Psoas muscle (tissue), 8 donors: ENCODE measurements at places on chromosomes 1 and 21. TPM values are rescaled to one million over a fixed set of nuclear protein-coding genes. Genes with fewer than 3 reads are reported as not detected.
A peak's percentile ranks its signal among the peaks of the same experiment; 100 is the strongest.

DNA sequence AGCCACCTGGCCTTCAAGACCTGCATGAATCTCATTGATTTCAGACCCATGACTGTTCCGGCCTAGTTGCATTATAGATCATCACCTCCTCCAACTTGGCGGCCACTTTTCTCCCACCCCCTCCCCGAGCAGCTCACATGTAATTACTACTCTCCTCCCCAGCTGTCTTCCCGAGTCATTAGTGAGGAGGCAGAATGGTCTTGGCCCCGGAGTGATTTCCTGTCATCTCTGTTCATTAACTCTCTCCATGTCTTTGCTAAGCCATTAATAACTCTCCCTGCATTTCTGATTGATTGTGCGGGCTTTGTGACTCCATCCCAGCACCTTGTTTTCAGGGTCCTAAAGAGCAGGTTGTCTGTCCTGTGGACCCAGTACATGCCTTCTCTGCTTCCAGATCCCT, 75.6 kb upstream of the CNTN2 start:
- DNase-seq: no peak

- DNase-seq: no peak
Observed at GRCh38 chr1:68229650-68230483, 2.5 kb downstream of the WLS start.

GRCh38 chr1:94514095-94514727, 27.3 kb downstream of the F3 start:
- no peak for DNase-seq

GRCh38 chr21:26815197-26815596, 30.0 kb downstream of the ADAMTS1 start:
- DNase-seq: no peak

DNA sequence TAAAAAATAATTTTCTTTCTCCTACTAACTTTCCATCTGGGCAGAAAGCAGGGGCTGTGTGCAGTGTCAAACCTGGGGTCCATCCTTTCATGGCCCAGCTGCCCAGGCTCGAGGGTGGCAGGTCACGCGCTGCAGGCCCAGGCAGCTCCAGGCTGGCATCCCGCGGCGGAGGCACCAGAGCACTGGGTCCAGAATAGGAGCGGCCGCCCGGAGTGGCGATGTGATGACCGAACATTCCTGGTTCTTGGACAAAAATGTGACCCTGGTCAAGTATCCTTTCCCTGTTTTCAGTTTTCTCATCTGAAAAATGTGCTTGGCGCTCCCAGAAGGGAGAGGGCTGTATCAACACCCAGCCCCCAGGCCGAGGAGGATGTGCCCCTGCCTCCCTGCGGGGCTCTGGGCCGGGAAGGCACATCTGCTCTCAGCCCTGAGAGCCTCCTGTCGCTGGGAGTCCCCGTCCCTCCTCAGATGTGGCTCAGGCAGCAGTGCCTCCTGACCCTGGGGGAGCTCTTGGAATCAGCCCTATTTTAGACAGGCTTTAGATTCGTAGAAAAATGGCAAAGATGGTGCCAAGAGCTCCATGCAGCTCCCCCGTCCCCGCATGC, 29.3 kb downstream of the SLX9 start:
- DNase-seq: no peak

GRCh38 chr1:3331564-3331963, 122.9 kb upstream of the ARHGEF16 start:
- no peak for DNase-seq

GRCh38 chr1:193654951-193655735, 468.7 kb upstream of the B3GALT2 start:
- DNase-seq: no peak

GRCh38 chr1:153429266-153430165, 13.2 kb downstream of the S100A7A start:
- DNase-seq: no peak

DNA sequence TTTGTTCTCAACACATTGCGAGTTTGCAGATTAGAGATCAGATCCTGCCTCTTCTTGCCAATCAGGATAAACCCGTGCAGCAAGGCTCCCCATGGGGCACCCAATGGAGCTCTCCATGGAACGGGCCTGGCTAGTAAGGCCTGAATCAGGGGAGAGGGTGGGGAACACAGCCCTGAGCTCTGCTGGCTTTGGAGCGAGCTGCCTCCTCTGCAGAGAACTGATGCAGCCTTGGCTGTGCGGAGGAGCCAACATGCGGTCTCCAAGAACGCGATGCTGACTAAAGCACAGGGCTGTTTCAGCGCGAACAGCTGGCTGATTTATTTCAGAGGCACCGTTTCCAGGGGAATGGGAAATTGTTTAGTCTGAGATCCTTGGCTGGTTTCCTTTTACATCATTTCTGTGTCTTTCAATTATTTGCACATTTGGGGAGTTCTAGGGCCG, 139.7 kb downstream of the TSEN15 start:
- peak; percentile 76 for DNase-seq

DNA sequence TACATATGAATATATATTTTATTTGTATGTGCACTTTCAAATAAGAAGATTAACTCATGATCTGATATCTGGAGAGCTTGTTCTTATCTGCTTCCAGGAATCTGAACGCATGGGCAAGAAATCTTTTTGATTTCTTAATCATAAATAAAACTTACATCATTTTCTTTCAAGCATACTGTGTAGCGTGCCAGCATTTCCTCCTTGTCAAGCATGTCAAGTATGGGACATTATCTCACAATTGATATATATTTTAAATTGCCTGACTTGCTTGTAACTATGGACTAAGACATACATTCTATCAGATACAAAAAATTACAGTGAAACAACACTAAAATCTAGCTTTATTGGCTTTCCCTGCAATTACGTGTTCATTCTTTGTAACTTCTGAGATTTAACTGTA, 1128.2 kb downstream of the PLA2G4A start:
- DNase-seq: no peak

- DNase-seq: no peak
Observed at GRCh38 chr1:88609051-88609450, 75.0 kb upstream of the PKN2 start.

DNA sequence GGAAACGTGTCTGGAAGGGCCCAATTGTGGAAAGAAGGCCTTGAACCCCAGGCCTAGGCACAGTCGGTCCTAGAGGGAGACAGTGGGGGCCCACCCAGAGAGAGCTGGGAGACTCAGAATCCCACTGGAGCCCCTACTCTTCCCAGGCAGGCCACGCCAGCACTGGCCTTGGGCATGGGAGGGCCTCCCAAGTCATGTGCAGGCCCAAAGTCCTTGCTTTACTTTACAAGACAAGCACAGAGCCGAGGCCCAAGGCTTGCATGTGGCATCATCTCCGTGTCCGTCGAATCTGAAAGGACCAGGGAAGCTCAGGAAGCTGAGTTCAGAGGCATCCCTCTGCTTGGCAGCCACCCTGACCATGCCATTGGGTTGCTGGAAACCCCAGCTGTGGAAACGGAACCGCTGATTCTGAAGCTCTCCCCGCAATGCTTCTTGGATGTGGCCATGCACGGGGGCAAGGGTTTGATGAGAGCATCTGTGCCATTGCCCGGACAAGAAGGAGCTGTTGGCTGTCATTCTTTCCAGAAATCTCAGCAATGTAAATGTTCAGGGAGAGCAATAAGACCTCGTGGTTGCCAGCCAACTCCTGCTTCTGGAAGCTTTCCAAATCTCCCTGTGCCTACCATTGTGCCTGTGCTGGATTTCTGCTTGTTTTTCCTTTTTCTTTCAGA, 32.8 kb downstream of the ABCG1 start:
- peak; percentile 35 for DNase-seq

- DNase-seq: peak; percentile 73
Observed at GRCh38 chr1:16146279-16147155, 9.4 kb downstream of the EPHA2 start.

DNA sequence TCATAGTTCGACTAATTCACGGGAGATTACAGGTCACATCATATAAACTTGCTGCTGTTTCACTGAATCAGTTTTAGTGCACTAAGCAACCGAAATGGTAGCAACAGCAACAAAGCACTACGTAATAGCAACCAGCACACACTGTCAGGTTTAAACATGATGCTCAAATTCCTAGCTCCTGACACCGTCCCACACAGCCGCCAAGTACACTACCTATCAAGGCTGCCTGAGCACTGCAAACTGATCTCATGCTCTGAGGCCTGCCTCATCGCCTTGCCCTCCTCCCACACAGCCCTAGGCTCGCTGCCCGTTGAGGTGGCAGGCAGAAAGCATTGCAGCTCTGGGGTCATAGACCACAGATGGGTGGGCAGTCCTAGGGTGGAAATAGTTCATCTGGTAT, 12.4 kb downstream of the LAMC2 start:
- peak; percentile 70 for DNase-seq

DNA sequence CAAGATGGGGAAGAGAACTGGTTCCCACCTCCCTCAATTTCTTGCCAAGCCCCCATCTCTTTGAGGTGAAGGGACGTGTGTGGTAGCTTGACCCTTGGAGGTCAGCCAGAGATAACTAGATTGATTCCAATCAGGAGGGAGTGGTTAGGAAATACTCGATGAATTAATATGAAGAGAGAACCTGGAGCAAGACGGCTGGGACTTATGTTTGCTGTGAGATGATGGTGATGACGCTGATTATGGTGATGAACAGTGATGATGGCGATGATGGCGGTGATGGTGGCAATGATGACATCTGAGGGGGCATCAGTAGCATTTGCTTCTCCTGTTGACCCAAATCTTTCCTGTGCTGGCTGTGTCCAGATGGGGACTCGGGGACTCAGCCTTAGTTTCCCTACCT, 724 bp downstream of the PADI1 start:
- DNase-seq: no peak

DNA sequence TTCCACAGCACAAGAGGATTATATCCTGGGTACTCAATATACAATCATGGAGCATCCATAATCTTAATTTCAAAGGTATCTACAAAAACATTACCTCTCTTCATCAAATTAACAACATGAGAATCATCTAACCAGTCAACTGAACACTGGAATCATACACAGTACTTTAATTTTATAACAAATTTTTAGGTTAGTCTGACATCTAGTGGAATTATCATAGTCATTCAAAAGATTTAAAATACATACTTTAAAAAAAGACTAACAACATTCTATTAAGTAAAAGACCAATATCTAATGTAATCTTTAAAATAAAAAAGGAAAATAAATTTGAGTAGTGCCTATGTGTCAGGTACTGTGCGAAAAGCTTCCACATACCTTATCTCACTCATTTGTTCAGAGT, 16.8 kb upstream of the SH3GLB1 start:
- no peak for DNase-seq

- DNase-seq: no peak
Observed at GRCh38 chr1:45243476-45244343, 37.3 kb upstream of the ZSWIM5 start.

- DNase-seq: no peak
Observed at GRCh38 chr1:246110343-246111219, 396.5 kb downstream of the SMYD3 start.

DNA sequence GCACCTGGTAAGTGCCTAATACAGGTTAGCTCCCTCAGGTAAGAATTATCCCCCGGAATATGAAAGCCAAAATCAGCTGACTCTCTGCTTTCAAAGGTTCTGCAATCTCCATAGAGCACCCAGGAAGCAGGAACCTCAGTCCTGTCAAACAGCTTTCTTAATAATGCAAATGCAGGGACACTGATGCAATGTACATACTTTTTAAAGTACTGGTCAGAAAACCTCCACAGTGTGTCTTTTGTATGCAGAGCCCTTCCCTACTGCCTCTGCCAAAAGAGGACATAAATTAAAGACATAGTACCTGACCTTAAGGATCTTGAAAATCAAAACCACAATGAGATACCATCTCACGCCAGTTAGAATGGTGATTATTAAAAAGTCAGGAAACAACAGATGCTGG, 365.0 kb upstream of the KAZN start:
- DNase-seq: no peak

GRCh38 chr1:151326619-151327222, 495 bp downstream of the PI4KB start:
- DNase-seq: peak; percentile 65

- no peak for DNase-seq
Observed at GRCh38 chr1:184912392-184912791, 61.9 kb downstream of the NIBAN1 start.

DNA sequence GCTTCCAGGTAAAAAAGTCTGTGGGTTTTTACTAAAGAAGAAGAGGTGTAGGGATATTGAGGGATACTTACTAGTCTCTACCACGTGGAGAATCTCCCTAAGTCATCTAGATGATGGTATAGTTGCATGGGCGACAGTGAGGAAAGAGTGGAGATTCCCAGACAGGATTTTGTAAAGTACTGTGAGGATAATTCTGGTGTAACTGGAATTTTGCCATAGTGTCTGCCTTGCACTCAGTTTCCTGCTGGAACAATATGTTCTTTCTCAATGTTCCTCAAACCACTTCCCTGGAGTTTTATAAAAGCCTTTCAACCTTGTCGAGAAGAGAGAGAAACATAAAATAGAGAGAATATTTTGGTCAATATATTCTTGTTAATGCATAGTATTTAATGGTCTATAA, 95.1 kb upstream of the WLS start:
- DNase-seq: no peak

DNA sequence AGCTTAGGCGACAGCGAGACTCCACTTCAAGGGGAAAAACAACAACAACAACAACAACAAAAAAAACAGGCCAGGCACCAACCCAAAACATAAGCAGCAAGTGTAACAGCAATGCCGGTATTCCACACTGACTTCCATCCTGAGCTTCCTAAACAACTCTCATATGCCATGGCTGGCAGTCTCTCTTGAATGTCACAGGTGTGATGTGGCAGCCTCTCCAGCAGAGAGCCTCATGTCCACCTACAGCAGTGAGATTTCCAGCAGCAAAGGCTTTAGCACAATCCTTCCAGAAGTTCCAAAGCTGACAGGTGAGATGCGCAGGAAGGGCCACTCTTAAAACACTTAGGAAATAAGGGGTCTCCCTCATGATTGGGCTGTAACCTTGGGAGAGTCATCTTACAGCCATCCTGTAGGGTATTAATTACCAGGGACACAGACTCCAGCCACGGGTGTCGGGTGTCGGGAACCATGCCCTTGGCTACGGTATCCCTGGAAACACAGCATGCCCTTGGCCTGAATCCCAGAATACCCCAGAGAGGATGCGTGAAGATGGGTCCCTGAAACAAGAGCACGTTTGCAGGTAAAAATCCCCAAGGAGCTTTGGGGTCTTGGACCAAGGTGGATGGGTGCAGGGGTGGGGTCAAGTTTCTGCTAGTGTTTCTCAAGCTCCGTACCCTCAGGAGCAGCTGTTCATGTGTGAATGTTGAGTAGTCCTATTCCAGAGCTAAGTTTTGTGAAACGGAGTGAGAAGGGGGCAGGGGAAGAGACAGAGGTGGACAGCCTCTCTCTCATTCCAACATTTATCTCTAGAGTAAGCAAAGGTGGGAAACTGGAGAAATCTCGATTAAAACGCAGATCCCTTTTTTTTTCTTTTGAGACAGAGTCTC, 31.4 kb downstream of the CLSTN1 start:
- DNase-seq: no peak

PGBD5 gene
- polyA plus RNA-seq: 2.6 TPM

AK2 gene
- 270 TPM for polyA plus RNA-seq

TTC24 gene
- 0.12 TPM for polyA plus RNA-seq

GCSAML gene
- polyA plus RNA-seq: not detected

RIPPLY3 gene
- polyA plus RNA-seq: not detected

LRRC8B gene
- 2.7 TPM for polyA plus RNA-seq

TAF13 gene
- 120 TPM for polyA plus RNA-seq

SHISAL2A gene
- 0.13 TPM for polyA plus RNA-seq
